ENCODE measurements at places on chromosomes 3 and 15. TPM values are rescaled to one million over a fixed set of nuclear protein-coding genes. Genes with fewer than 3 reads are reported as not detected.

DNA sequence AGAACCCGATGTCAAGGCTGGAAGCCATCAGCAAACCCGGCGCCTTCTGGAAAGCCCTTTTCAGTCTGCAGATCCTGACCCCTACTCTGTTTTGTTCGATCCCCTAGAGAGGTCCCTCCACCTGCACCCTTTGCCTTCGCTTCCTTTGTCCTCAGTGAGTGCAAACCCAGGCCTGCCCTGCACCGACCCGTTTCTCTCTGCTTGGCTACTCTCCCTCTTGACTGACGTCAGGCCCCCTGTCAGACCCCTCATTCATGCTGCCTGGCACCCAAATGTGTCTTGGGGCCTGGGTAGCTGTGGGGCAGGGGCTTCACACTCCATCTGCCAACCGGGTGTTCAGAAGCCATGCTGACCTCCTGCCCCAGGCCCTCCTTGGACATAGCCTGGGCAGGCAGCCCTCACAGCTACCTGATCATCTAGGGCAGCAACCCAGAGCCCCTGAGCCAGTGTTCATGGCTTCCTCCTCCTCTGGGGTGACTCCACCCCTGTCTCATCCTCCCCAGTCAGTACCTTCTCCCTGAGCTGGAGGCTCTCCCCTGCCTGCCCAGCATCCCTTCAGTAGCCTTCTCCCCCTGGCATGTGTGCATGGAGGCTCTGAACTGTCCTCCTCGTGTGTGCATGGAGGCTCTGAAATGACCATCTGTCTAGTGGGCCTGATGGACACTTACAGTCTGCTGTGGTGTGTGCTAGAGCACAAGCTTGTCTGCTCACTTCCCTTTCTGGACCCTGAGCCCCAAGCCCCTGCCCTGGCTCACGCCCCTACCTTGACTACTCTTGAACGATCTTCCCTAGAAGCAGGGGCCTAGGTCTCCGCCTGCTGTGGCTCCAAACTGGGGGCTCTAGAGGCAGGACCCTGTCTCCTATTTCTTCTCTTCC is 69.4 kb downstream of the EXOG start:
- H3K27ac ChIP-seq = no peak overlapping the region
- no peak for DNase-seq
- no peaks in the 10 kb centered on the region for H3K4me1 ChIP-seq
- no peak overlapping the region for H3K4me3 ChIP-seq
- 0 out of 2 replicates have a peak, but pooled peaks cover 6% of the 10 kb centered on the region for H3K27me3 ChIP-seq
- H3K36me3 ChIP-seq = no peaks in the 10 kb centered on the region

GRCh38 chr15:71691458-71692417 is 118.6 kb upstream of the NR2E3 start:
- peaks cover 28% of the 10 kb centered on the region for H3K4me1 ChIP-seq
- peak overlapping the region; percentile 49 for H3K4me3 ChIP-seq
- no peaks in the 10 kb centered on the region for H3K27me3 ChIP-seq
- peak overlapping the region; percentile 64 for H3K27ac ChIP-seq
- DNase-seq = peak; percentile 84

DNA sequence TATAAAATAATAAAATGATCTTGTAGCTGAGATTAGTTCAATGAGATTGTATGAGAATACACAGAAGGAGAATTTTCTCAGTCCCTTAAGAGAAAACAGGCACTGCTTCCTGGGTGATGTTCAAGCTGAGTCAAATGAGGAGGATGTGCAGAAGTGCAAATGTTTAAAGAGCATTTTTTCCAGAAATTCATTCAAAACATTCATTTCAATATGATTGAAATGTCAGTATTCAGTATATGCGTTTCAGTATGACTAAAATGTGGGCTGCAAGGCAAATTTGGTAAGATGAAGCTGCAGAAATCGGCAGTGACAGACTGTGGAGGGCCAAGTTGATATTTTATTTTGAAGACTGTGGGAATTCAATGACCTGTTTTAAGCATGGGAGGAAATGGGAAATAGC is 19.3 kb upstream of the PYDC2 start:
- no peak overlapping the region for H3K4me3 ChIP-seq
- H3K36me3 ChIP-seq = no peaks in the 10 kb centered on the region
- H3K27me3 ChIP-seq = no peaks in the 10 kb centered on the region
- DNase-seq = no peak
- no peaks in the 10 kb centered on the region for H3K4me1 ChIP-seq

- no peak overlapping the region for H3K4me3 ChIP-seq
- H3K27ac ChIP-seq = peak overlapping the region; percentile 52
- peaks cover 13% of the 10 kb centered on the region for H3K4me1 ChIP-seq
Measured at GRCh38 chr3:39038165-39038564, 13.6 kb downstream of the SCN11A start.

GRCh38 chr3:12224181-12225147 is 64.4 kb upstream of the PPARG start:
- peaks cover 16% of the 10 kb centered on the region for H3K4me1 ChIP-seq
- H3K36me3 ChIP-seq = no peaks in the 10 kb centered on the region
- H3K27me3 ChIP-seq = peaks cover 27% of the 10 kb centered on the region
- H3K27ac ChIP-seq = no peak overlapping the region

CHAC1 gene
- 74.4 TPM for total RNA-seq

DNA sequence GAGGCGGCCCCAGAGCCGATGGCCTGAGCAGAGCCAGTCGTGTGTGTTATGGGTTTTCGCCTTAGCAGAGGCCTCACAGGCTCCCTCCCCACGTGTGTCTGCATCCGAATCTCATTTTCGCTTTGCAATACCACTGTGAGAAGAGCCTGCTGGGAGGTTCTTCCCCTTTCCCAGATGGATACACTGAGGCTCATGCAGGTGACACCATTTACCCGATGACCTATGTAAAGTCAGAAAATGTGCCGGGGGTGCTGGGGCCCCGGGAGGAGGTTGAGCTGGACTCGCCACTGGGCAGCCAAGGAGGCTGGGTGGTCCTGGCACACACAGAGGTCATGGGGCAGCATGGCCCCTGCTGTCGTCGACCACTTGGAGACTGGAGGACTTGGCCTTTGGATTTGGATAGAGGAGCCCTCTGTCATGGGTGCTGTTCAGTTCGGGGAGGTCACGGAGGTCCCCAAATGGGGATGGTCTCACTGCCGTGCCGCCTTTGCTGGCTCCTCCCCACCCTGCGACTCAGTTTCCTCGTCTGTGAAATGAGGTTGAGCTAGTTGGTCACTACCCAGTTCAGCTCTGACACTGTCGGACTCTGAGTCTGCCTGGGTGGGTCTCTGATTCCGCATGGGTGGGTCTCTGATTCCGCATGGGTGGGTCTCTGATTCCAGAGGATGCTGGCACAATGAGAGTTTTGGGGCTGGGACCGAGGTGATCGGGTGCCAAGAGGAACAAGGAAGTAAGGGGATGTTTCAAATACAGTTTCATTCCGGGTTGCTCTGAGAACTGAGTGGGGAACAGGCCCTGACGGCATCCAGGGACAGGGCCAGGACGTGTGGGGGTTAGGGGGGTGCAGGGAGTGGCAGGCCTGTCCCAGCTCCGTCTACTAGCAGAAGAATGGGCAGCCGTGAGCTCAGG is 23.2 kb upstream of the MUC4 start:
- DNase-seq = no peak
- no peak overlapping the region for H3K27ac ChIP-seq
- H3K36me3 ChIP-seq = no peaks in the 10 kb centered on the region
- H3K4me3 ChIP-seq = no peak overlapping the region
- peaks cover 19% of the 10 kb centered on the region for H3K27me3 ChIP-seq

- no peak overlapping the region for H3K4me3 ChIP-seq
- DNase-seq = no peak
- H3K27ac ChIP-seq = no peak overlapping the region
- no peaks in the 10 kb centered on the region for H3K36me3 ChIP-seq
- H3K4me1 ChIP-seq = peaks cover 1% of the 10 kb centered on the region
- peaks cover 36% of the 10 kb centered on the region for H3K27me3 ChIP-seq
Measured at GRCh38 chr15:77836121-77836692, 203.5 kb upstream of the LINGO1 start.

- H3K27me3 ChIP-seq = peaks cover 16% of the 10 kb centered on the region
- DNase-seq = peak; percentile 83
- no peak overlapping the region for H3K4me3 ChIP-seq
- H3K4me1 ChIP-seq = no peaks in the 10 kb centered on the region
- H3K27ac ChIP-seq = no peak overlapping the region
Measured at GRCh38 chr15:84142888-84143337, 92.7 kb upstream of the GOLGA6L4 start.

DNA sequence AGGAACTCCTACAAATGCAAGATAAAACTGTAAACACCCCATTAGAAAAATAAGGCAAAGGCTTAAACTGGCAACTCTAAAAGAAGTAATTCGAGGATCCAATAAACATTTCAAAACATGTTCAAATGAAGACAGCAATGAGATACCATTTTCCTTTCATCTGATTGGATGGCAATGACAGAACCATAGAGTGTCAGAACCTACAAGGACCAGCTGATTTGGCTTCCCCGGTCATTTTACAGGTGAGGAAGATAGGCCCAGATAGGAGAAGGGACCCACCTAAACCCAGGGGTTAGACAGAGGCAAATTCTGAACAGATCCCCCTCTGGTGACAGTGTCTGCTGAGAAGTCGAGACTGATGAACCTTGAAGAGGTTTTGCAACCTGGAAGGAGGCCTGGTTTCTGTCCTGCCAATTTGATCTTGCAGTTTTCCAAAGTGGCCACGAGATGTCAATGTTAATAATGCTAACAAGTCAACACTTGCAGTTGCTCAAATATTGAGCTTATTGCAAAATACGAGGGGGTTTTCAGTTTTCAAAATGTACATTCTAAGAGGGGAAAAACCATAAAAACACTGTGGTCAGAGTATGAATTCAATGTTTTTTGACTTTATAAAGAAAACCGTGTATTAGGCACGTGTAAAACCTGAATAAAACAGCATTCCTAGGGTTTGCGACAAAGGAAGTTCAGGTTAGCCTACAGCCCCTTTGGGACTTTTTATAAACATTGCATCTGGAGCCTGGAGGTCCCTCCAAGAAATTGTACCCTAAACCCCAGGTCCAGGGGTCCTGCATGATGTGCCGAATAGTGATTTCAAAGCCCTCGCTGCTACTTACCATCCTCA is 21.5 kb downstream of the CFAP161 start:
- no peak overlapping the region for H3K4me3 ChIP-seq
- DNase-seq = peak; percentile 80
- no peaks in the 10 kb centered on the region for H3K27me3 ChIP-seq
- H3K4me1 ChIP-seq = peaks cover 30% of the 10 kb centered on the region

- H3K4me1 ChIP-seq = no peaks in the 10 kb centered on the region
- H3K36me3 ChIP-seq = no peaks in the 10 kb centered on the region
- no peak overlapping the region for H3K27ac ChIP-seq
- H3K4me3 ChIP-seq = no peak overlapping the region
- peak; percentile 68 for DNase-seq
Measured at GRCh38 chr15:73388256-73388781, 19.6 kb upstream of the HCN4 start.

DNA sequence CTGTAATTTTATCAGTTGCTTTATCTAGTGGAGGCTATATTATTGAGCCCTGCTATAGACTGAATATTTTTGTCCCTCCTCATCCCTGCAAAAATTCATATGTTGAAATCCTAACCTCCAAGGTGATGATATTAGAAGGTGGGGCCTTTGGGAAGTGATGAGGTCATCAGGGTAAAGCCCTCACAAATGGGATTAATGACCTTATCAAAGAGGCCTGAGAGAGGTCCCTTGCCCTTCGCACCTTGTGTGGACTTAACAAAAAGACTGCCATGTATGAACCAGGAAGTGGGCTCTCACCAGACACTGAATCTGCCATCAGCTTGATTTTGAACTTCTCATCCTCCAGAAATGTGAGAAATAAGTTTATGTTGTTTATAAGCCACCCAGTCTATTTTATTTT is 381.4 kb upstream of the ONECUT1 start:
- DNase-seq = no peak
- H3K36me3 ChIP-seq = no peaks in the 10 kb centered on the region
- no peak overlapping the region for H3K4me3 ChIP-seq

ZNF148 gene
- 33.1 TPM for total RNA-seq

Measured in GM23248 (cell line).